ENCODE measurements at places on chromosomes 11 and 22.
A peak's percentile ranks its signal among the peaks of the same experiment; 100 is the strongest.

DNA sequence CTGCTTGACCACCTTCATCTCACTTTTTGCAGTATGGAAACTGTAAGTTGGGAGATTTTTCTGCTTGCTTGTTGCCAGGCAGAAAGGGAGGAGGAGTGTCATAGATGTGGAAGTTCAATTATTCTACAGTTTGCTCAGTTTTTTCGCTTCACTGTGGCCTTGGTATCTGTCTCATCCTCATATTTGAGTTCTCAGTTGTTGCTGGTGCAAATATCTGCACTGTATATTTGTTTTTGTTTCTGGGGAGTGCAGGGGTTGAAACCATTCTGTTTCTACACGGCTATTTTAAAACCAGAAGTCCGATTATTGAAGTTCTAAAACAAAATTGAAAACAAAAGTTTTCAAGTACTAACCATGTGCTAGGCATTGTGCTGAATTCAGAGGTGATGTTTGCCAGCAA is 153.4 kb downstream of the JRKL start:
- DNase-seq: no peak

DNA sequence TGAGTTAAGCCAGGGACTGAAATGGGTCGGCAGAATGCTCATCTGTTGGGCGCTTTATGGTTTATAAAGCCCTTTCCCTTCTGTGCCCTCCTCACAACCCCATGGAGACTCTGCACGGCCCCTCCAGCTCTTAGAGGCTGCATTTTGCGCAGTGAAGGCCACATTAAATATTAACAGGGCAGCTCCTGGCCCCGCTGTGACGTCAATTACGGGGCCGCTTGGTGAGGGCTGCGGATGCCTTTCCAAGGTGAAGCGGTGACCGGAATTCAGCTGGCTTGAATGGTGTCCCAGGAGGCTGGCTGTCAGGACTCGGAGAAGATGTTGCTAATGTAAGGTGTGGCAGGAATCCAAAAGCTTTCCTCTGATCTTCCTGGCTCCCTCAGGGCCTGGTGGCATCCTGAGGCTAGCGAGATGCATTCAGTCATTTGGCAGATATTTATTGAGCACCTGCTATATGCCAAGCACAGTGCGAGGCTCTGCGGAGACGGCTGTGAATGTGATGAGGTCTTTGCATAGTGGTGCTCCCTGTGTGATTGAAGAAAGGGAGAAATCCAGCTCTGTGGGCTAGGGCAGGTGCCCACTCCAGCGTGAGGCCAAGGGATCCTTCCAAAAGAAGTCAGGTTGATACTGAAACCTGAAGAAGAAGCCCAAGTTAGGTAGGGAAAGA is 10.4 kb upstream of the YWHAH start:
- no peak for DNase-seq

GRCh38 chr11:75516886-75517285 is 8.9 kb downstream of the GDPD5 start:
- DNase-seq: no peak

GRCh38 chr22:25497716-25498115 is 66.8 kb upstream of the GRK3 start:
- DNase-seq: no peak

GRCh38 chr11:1224491-1225385 is 1.9 kb downstream of the MUC5B start:
- DNase-seq: no peak

DNA sequence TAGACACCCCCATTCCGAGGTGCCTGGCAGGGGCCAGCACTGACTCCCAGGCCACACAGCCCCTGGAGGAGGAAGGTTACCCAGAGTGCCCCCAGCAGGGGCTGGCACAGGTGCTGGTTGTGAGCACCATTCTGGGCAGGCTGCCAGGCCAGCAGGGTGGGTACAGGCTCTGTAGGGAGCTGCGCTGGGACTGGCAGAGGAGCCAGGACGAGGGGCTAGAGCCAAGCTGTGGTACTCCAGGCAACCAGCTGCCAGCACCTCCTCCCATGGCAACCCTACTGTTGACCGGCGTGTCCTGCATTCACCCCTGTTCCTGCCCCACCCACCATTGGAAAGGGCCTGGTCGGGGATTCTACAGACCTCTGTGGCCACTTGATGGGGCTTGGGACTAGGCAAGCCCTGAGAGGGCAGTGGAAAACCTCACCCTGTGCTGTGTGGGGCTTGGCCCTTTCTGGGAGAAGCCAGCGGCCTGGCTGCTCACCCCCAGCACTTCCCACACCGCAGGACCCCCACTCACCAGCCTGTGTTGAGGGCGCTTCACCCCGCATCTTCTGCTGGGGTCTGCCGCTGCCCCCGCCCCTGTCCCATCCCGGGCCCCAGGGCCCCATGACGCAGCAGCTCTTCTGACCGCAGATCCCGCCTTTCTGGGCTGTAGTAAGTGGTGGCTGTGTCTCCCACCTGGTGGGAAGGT is 1.9 kb downstream of the CLDN5 start:
- DNase-seq: no peak

- peak; percentile 41 for DNase-seq
These were observed 505 bp downstream of the FAM227A start for GRCh38 chr22:38655519-38656255.

DNA sequence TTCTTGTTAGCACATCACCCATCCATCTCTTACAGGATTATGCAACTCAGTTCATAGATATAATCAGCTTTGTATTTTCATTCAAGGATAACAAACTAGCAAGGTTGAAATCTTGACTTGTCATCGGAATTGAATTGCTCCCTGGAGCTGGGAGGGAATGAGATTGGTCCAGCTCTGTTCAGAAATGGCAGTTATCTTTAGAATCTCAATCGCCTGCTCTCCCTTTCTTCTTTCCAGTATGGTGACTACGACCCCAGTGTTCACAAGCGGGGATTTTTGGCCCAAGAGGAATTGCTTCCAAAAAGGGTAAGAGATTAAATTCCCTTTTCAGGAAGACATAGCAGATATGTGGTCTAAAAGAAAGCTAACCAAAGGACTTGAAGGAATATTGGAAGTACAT is 51.0 kb downstream of the NF2 start:
- no peak for DNase-seq

GRCh38 chr11:42786981-42787380 is 524.8 kb upstream of the API5 start:
- no peak for DNase-seq

DNA sequence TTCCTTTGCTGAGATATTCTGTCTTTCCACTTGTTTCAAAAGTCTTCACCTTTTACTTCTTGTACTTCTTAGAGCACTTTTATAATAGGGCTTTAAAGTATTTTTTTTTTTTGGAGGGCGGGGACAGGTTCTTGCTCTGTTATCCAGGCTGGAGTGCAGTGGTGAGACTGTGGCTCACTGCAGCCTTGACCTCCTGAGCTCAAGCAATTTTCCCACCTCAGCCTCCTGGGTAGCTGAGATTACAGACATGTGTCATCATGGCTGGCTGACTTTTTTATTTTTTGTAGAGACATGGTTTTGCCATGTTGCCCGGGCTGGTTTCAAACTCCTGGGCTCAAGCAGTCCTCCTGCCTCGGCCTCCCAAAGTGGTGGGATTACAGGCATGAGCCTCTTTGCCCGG is 57.9 kb downstream of the DYNC2H1 start:
- no peak for DNase-seq

DNA sequence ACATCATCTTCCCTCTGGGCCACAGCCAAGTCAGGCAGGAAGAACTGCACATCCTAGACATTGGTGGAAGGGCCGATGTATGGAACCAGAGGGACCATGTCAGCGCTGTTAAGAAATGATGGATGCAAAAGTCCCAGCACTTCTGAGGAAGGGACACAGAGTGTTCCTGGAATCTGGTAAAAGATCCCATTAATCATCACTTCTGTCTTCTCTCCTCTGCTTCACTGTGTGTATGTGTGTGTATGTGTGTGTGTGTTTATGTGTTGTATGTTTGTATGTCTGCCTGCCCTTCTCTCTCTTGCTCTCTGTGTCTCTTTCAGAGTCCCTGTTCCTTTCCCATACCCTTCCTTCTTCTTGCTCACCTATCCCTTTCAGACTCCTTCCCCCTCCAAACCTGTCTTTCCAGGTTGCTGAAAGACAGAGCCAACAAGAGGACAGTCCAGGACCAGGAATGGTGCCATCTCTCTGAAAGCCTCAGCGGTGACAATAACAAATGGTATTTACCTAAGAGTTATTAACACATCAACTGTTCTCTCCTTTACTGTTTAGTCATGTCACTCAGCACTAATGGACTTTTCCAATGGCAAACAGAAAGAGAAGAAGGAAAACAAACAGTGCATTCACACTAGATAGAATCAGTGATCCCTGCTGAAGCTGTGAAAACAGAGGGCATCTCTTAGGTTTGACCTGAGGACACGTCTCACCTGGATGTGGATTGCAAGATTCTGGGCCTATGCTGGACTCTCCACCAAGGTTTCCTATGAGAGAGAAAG is 47.1 kb downstream of the EHF start:
- DNase-seq: no peak

GRCh38 chr22:48336339-48337060 is 1491.2 kb downstream of the BRD1 start:
- no peak for DNase-seq

DNA sequence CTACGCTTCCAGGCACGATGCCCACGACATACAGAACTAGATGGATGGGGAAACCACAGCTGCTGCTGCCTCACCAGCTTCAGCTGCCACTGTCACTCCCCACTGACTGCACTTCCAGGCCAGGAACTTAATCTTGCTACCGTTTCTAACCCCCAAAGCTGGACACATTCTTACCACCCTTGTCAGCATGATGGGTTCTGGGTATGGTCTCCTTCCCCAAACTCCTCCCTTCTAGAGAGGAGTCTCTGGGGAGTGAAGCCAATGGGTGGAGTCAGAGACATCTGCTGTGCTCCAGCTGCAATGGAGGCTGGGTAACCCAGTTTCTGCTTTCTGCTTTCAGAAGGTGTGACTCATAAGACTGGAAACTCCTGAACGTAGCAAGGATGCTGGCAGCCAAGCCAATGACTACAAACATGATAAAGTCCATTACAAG is 87.0 kb upstream of the THY1 start:
- DNase-seq: no peak

DNA sequence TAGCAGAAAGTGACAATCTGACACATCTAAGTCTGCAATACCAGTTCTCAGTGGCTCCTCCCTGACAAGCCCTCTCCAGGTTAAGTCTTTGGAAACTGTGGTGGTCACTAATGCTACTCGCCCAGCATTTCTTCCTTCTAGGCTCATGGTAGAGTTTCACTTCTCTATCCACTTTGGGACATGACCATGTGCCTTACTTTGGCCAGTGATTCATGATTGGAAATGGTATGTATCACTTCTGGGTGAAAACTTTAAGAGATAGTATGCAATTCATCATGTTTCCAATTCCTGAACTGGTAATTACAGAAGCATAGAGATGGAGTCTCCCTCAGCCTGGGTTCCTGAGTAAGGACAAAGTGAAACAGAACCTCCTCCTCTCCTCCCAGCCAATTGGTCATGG is 151.5 kb upstream of the LMO1 start:
- DNase-seq: no peak

GRCh38 chr11:96221244-96222070 is 121.5 kb downstream of the MAML2 start:
- DNase-seq: no peak

GRCh38 chr22:37464181-37464580 is 22.0 kb downstream of the MFNG start:
- no peak for DNase-seq

DNA sequence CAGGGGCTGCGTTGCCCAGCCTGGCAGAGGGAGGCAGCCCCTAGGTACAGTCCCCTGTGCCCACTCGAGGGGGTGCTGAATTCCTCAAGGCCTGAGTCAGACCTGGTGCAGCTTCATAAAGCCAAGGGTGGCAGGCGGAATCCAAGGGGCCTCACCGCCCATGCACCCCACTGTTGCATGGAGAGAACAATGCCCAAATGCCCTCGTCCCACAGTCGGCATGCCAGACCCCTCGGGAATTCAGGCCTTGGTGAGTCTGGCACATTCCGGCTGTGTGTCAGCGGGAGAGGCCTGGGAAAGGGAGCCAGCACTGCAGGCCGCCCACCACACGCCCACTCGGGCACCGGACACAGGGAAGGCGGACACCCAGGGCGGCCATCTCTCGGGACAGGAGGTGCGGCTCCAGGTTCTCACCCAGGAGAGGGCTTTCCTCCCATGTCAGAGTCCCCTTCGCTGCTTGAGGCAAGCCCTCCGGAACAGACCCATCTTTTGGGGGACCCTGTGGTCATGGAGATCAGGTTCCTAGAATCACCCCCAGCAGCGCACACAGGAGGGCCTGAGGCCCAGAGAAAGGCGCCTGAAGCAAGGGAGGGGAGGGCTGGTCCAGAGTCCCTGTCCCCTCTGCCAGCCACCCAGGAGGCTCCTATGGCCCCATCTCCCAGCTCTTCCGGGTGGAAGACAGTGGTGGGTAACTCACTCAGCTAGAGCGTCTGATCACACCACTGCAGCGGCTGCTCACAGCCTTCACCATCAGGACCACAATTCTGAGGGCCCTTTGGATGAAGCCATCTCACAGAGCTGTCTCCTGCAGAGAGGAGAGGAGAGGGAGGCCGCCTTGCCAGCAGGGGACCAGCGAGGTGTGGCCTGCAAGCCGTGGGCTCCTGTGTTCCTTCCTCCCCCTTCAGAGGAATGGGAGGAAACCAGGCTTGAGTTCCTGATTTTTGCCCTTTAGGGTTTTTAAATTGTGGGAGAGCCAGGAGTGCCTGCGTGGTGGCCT is 31.6 kb upstream of the KCNQ1OT1 start:
- no peak for DNase-seq

DNA sequence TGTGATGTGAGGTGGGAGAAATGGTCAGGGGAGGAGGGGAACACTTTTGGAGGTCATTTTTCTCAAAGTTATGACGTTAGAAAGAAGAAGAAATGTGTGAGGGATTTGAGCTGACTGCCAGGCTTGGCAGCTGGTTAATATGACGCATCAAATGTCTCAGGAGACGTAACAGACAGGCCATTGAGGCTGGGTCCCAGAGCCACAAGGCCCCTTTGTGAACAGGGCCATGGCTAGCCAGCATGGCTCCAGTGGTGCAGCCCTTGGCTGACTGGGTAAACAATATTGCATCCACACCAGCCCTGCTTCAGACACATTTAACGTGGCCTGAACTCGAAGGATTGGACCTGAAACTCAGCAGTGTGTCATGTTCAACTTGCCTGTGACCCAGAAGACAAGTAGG is 34.3 kb downstream of the AMOTL1 start:
- DNase-seq: no peak

DNA sequence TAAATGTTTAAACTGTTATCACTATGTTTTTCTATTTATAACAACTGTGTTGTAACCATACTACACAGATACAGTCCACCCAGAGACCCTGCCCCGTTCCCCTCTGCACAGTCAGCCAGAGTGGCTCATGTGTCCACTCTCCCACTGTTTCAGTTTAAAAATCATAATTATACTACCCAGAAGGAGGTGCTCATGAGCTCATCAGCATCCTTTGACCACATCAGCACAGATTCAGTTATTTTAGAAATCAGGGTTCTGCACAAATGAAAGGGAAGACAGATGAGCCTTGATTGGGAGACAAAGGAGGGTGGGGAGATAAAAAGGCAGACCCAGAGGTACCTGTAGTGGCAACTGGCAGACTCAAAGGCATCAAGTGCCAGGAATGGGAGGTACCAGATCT is 124.3 kb downstream of the RCN1 start:
- no peak for DNase-seq

- DNase-seq: no peak
These were observed 122.3 kb upstream of the BID start for GRCh38 chr22:17896586-17896985.

GRCh38 chr11:73889536-73889935 is 12.7 kb downstream of the PAAF1 start:
- no peak for DNase-seq

- DNase-seq: no peak
These were observed 422 bp downstream of the DENND6B start for GRCh38 chr22:50326225-50326955.

- no peak for DNase-seq
These were observed 1.2 kb upstream of the TRIM3 start for GRCh38 chr11:6474806-6475500.

GRCh38 chr11:66653123-66653522 is 14.6 kb downstream of the RBM4 start:
- DNase-seq: no peak

All from NCI-H2227 treated with DMSO at 0.1 percent for 48 hours (cell line).